Vagina (tissue), 2 donors: ENCODE measurements at places on chromosomes 1 and 21.

- H3K27ac ChIP-seq = no peak overlapping the region
- no peak for DNase-seq
- H3K4me3 ChIP-seq = no peak overlapping the region
- no peaks in the 10 kb centered on the region for H3K36me3 ChIP-seq
- H3K27me3 ChIP-seq = no peaks in the 10 kb centered on the region
Observed at GRCh38 chr1:96236156-96236739, 485.3 kb upstream of the PTBP2 start.

GRCh38 chr1:84735483-84735882 is 45.2 kb upstream of the SSX2IP start:
- no peak for DNase-seq
- no peak overlapping the region for H3K4me3 ChIP-seq
- H3K27ac ChIP-seq = no peak overlapping the region

GRCh38 chr1:212186427-212187207 is 98.6 kb upstream of the PPP2R5A start:
- H3K27ac ChIP-seq = no peak overlapping the region
- H3K27me3 ChIP-seq = no peaks in the 10 kb centered on the region
- H3K36me3 ChIP-seq = no peaks in the 10 kb centered on the region
- no peak for DNase-seq
- H3K4me1 ChIP-seq = peaks cover 3% of the 10 kb centered on the region

DNA sequence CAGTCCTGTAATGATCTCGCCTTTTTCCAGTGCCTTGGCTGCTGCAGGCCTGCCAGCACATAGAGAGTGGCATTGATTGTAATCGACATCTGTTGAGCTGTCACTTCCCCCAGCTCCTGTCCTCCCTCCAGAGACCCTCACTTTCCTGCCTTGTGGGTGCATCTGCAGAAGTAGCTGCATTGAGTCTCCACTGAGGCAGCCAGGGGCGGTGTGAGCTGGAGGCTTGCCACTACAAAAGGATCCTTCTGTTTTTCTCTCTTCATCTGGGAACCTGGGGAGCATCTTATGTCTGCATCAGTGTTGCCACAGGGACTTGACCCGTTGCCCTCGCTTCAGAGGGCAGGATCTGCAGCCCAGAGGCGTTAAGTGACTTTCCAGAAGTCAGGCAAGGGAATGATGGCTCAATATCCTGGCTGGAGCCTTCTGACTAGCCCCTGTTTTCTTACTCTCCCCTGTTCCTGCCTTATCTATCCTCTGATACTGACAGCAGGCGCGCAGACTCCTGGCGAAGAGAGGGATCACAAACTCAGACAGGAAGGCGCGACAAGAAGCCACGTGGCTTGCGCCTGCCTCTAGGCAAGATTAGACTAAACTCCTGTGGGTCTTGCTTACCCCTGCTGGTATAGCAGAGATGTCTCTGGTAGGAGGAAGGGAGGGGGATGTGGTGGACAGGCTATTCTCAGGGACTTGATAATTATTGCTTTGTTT is 13.3 kb upstream of the FMOD start:
- DNase-seq = no peak
- no peak overlapping the region for H3K4me3 ChIP-seq
- H3K27me3 ChIP-seq = no peaks in the 10 kb centered on the region

- no peak overlapping the region for H3K4me3 ChIP-seq
- H3K4me1 ChIP-seq = no peaks in the 10 kb centered on the region
- no peak overlapping the region for H3K27ac ChIP-seq
- DNase-seq = no peak
- H3K36me3 ChIP-seq = peaks cover 14% of the 10 kb centered on the region
- no peaks in the 10 kb centered on the region for H3K27me3 ChIP-seq
Observed at GRCh38 chr1:178898401-178898800, 27.5 kb upstream of the ANGPTL1 start.

DNA sequence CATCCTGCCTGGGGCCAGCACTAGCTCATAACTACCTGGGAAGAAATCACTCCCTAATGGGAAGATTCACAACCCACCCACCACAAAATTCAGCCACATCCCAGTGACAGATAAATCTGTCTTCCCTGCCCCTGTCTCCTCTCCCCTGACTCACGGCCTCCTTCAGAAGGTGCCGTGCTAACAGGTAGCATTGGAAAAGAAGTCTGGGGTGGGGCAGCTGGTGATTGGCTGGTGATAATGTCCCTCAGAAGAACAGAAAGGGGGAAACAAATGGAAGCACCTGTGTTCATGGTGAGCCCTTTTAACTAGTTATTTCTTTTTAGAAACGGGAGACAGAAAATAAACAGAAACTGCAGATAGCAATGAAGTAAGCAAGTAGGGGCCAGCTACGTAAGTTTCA is 29.1 kb downstream of the ITPKB start:
- H3K27ac ChIP-seq = peak overlapping the region; percentile 83
- DNase-seq = no peak
- H3K27me3 ChIP-seq = no peaks in the 10 kb centered on the region
- H3K4me3 ChIP-seq = no peak overlapping the region
- peaks cover 75% of the 10 kb centered on the region for H3K4me1 ChIP-seq
- H3K36me3 ChIP-seq = no peaks in the 10 kb centered on the region

- no peaks in the 10 kb centered on the region for H3K36me3 ChIP-seq
- peaks cover 7% of the 10 kb centered on the region for H3K4me1 ChIP-seq
- H3K27ac ChIP-seq = no peak overlapping the region
- no peak for DNase-seq
Observed at GRCh38 chr21:15293240-15293639, 228.4 kb upstream of the NRIP1 start.

DNA sequence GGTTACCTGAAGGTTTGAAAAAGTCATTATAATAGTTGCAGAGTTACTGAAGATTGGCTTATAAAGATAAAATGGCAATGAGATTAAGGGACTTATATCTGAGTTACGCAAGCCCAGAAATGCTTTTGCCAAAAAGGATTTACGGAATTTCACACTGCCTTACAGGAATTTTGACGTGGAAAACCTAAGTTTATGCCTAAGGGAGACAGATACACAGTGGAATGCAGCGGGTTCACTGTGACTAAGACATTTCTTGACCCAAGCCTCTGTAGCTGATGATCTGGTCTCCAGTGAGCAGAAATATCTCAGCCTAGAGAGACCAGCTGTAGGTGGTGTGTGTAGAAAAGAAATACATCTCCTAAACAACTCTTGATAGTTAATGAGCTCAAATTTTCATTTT is 10.1 kb upstream of the EXO1 start:
- no peak overlapping the region for H3K4me3 ChIP-seq
- no peaks in the 10 kb centered on the region for H3K27me3 ChIP-seq
- DNase-seq = no peak
- no peaks in the 10 kb centered on the region for H3K36me3 ChIP-seq

GRCh38 chr1:147822292-147822691 is 61.9 kb upstream of the GJA5 start:
- peaks cover 7% of the 10 kb centered on the region for H3K4me1 ChIP-seq
- no peak overlapping the region for H3K4me3 ChIP-seq
- H3K27me3 ChIP-seq = no peaks in the 10 kb centered on the region
- H3K36me3 ChIP-seq = no peaks in the 10 kb centered on the region
- no peak for DNase-seq

GRCh38 chr1:226549094-226549936 is 751 bp downstream of the STUM start:
- no peak for DNase-seq
- H3K36me3 ChIP-seq = no peaks in the 10 kb centered on the region
- H3K27ac ChIP-seq = peak overlapping the region; percentile 69
- peak overlapping the region; percentile 46 for H3K4me3 ChIP-seq

DNA sequence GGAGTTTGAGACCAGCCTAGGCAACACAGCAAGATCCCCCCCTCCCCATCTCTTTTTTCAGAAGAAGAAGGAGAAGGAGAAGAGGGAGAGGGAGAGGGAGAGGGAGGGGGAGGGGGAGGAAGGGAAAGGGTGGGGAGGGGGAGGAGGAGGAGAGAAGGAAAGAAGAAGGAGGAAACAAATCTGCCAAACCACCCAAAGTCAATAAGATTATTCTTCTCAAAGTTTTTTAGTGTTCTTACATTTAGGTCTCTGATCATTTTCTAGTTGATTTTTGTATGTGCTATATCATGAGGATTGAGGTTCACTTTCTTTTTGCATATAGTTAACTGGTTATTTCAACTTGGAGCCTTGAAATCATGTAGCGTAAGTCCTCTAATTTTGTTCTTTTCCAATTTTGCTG is 56.3 kb downstream of the VPS26C start:
- no peak overlapping the region for H3K4me3 ChIP-seq
- H3K4me1 ChIP-seq = peaks cover 9% of the 10 kb centered on the region
- no peak for DNase-seq
- no peaks in the 10 kb centered on the region for H3K36me3 ChIP-seq
- H3K27ac ChIP-seq = no peak overlapping the region

DNA sequence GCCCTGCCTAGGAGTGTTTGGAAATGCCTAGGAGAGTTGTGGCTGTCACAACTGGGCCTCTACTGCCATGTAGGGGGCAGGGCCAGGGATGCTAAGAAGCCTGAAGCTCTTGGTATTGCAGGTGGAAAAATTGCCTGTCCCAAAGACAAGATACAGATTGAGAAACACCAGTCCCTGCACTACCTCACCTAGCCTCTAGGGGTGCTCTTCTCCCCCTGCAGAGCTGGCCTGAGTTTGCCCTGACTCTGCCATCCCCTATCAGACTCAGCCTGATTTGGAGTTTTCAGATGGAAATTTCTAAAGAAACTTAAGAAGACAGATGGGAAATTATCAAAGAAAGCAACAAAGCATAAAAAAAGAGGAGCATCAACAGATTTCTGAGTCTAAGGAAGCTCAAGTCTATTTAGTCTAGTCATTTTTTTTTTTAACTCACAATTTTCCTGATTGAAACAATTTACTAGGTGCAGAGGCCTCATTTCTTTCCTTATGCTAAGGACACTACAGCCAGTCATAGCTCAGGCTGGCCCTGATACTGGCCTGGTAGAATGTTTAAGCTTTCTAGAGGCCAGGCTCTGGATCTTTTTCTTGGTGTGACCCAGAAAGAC is 61.4 kb upstream of the LRRN2 start:
- no peak overlapping the region for H3K27ac ChIP-seq
- H3K27me3 ChIP-seq = no peaks in the 10 kb centered on the region
- DNase-seq = no peak
- no peaks in the 10 kb centered on the region for H3K4me1 ChIP-seq

DNA sequence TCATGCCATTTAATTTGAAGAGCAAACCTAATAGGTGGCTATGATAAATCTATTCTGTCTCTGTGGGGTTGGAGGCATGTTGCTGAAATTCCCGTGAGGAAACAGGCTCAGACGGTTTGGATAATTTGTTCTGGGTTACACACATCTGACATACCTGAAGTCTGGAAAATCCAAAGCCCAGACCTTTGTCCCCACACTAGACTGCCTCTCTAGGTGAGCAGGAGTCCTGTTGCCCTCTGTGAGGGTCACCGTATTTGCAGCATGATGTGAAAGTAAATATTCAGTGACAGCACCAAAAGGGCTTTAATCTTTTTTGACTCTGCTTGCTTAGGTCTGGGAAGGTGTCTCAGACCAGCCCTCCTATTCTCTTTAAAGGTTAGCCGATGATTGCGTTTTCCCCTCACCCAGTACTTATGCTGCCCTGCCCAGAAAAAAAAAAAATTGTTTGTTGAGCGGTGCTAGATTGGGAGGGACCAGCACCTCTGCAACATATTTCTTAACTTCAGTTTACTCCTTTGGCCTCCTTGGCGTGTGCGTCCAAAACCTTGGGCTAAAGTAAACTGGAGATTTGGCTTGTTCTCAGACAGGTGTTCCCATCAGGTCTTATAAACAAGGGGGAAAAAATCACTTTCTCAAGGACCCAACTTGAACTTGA is 67.0 kb downstream of the CACHD1 start:
- DNase-seq = no peak
- no peaks in the 10 kb centered on the region for H3K36me3 ChIP-seq
- no peak overlapping the region for H3K4me3 ChIP-seq
- H3K4me1 ChIP-seq = peaks cover 64% of the 10 kb centered on the region
- no peaks in the 10 kb centered on the region for H3K27me3 ChIP-seq

GRCh38 chr1:198520524-198521254 is 19.8 kb downstream of the ATP6V1G3 start:
- no peaks in the 10 kb centered on the region for H3K36me3 ChIP-seq
- H3K4me3 ChIP-seq = no peak overlapping the region
- H3K27ac ChIP-seq = no peak overlapping the region
- H3K4me1 ChIP-seq = no peaks in the 10 kb centered on the region
- no peak for DNase-seq

DNA sequence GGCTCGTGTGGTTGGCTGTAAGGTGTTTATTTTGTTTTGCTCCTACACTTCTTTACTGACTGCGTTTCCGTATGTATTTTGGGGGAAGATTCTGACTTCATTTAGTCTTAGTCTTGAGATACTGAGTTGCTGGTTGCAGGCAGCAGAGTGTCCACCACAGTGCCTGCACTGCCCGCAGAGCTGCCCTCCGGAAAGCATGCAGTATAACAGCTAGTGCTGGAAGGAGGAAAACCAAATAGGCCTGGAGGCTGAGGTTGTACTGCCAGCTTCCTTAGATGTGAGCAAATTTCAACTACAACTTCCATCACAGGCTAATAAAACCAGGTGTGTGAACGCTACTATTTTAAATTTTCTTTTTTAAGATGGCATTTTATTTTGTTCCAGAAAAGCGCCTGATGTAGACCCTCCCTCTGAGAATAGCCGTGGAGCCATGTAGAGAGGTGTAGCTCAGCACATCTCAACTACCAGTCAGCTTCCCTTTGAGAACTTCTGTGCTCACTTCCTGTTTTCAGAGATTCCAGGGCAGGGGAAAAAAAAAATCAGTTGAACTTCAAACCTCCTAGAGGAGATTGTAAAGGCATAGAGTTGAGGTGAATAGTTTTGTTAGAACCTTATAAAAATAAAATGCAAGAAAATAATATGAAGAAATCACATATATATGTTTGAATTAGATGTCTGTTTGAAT is 17.6 kb downstream of the LMO4 start:
- no peak overlapping the region for H3K4me3 ChIP-seq
- no peak overlapping the region for H3K27ac ChIP-seq
- no peaks in the 10 kb centered on the region for H3K27me3 ChIP-seq
- peaks cover 51% of the 10 kb centered on the region for H3K36me3 ChIP-seq

GRCh38 chr1:207172885-207173284 is 68.9 kb downstream of the C4BPA start:
- DNase-seq = no peak
- no peaks in the 10 kb centered on the region for H3K27me3 ChIP-seq
- no peak overlapping the region for H3K4me3 ChIP-seq
- H3K27ac ChIP-seq = no peak overlapping the region
- H3K36me3 ChIP-seq = no peaks in the 10 kb centered on the region
- H3K4me1 ChIP-seq = no peaks in the 10 kb centered on the region

- no peaks in the 10 kb centered on the region for H3K27me3 ChIP-seq
- no peaks in the 10 kb centered on the region for H3K4me1 ChIP-seq
- no peak overlapping the region for H3K4me3 ChIP-seq
- H3K27ac ChIP-seq = no peak overlapping the region
- no peaks in the 10 kb centered on the region for H3K36me3 ChIP-seq
Observed at GRCh38 chr1:36842448-36842847, 191.9 kb downstream of the GRIK3 start.

DNA sequence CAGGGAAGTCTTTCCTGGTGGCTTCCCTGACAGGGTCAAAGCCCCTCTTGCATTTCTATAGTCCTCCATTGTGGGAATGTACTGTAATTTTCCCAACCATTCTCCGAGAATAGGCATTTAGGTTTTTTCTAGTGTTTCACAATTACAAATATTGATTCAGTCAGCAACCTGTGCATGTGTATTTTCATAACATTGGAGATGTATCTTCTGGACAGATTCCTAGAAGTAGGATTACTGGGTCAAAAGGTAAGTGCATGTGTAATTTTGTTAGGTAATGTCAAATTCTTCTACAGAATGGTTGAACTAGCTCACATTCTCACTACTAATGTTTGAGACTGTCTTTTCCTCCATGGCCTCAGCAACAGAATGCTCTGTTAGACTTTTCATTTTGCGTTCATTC is 8.3 kb upstream of the PLA2G2A start:
- no peaks in the 10 kb centered on the region for H3K36me3 ChIP-seq
- H3K27me3 ChIP-seq = no peaks in the 10 kb centered on the region
- H3K27ac ChIP-seq = no peak overlapping the region
- DNase-seq = no peak
